GM04503 (cell line): ENCODE measurements at places on chromosomes 5 and 9.

GRCh38 chr5:120239086-120239485 is 225.0 kb upstream of the PRR16 start:
- DNase-seq, result no peak

DNA sequence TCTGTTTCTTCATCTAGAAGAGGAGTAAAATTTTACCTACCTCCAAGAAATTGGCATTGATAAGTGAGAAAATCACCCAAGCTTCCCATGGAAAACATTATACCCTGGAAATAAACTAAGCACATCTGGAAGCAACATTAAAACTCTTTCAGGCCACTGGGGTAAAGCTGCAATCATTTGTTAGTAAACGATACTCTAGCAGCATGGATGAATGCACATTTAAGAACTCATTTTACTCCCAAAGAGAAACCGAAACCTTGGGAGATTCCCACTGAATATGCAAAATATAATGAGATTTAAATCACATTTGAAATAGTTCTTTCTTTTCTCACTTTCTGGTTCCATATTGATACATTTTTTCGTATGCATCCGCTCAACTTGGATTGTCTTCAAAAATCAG is 467.5 kb downstream of the EFNA5 start:
- no peak for DNase-seq

- no peak for DNase-seq
These were observed 2.2 kb downstream of the AMACR start for GRCh38 chr5:34005681-34006080.

DNA sequence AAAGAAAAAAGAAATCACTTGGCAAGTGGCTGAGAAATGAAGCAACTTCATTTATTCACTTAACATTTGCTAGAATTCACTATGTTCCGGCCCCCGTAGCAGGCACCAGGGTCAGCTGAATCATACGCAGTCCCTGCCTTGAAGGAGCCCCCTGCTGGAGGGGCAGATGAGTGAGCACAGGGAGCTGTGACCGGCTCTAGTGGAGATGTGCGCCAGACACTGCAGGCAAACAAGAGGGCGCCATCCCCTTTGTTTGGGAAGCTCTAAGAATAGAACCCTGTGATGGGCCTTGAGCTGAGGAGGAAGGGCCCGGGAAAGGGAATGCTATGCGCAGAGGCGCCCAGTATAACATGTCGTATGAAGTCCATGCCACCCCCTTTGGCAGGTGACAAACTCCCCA is 20.2 kb upstream of the RPL26L1 start:
- no peak for DNase-seq

- no peak for DNase-seq
These were observed 7.9 kb downstream of the TJP2 start for GRCh38 chr9:69181908-69182353.

DNA sequence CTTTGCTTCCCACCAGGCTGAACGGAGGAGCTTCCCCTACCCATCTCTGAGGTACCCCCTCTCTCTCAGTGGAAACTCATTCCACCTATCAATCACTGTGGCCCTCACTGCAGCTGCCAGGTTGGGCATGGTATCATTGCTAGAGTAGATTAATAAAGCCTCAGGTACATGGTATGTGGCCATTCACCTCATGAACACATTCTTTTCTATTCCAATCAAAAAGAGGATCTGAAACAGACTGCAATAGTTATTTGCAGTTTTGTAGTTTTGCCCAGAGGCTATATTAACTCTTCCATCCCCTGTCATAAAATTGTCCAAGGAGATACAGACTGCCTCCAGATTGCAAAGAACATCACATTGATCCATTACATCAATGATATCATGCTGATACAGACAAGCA is 85.8 kb upstream of the MVB12B start:
- no peak for DNase-seq

- no peak for DNase-seq
These were observed 104.1 kb upstream of the PAPPA start for GRCh38 chr9:116049456-116049855.
